ENCODE measurements at places on chromosomes 16 and 17. TPM values are rescaled to one million over a fixed set of nuclear protein-coding genes. Genes with fewer than 3 reads are reported as not detected.

The FNDC8 gene
- not detected for total RNA-seq

DNA sequence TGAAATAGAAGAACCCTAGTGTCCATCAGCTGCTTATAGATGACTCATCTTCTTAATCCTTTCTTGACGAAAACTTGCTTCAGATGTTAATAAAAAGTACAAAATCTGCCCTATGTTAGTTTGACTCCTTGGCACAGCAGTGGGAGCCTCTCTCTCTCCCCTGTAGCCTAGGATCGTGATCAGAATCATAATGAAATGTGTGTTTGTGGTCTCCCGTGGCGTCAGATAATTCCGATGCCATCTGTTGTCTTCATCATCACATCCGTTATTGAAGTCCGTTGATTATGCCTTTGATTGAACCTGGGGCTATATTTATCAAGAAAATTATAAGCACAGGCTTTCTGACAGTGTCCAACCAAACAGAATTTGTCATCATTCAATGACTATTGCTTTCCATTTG lies 102.5 kb downstream of the BMERB1 start:
- no peak overlapping the region for H3K27ac ChIP-seq
- H3K27me3 ChIP-seq = no peaks in the 10 kb centered on the region
- no peaks in the 10 kb centered on the region for H3K36me3 ChIP-seq
- peaks cover 4% of the 10 kb centered on the region for H3K4me1 ChIP-seq
- no peak for DNase-seq

- no peak overlapping the region for H3K4me3 ChIP-seq
- no peaks in the 10 kb centered on the region for H3K27me3 ChIP-seq
- no peaks in the 10 kb centered on the region for H3K4me1 ChIP-seq
- DNase-seq = no peak
- H3K27ac ChIP-seq = no peak overlapping the region
These were observed 622.6 kb upstream of the GOT2 start for GRCh38 chr16:59356709-59357108.

DNA sequence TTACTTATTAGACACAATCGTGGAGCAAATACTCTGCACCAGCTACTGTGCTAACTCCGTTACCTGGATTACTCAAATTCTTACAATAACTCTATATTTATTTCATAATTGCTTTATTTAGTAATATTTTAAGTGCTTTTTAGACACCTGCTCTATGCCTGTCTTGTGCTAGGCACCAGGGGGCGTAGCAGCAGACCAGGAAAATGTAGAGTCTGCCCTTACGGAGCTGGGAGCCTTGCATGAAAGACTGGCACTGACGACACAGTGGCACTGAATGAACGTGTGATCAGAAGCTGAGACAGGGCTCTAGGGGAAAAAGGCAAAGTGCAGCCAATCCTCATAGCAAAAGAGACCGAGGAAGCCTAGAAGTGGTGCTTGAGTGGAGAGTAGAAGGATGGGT lies 486.5 kb downstream of the CDH13 start:
- H3K4me1 ChIP-seq = no peaks in the 10 kb centered on the region
- no peak overlapping the region for H3K4me3 ChIP-seq
- no peaks in the 10 kb centered on the region for H3K36me3 ChIP-seq
- H3K27me3 ChIP-seq = peaks cover 7% of the 10 kb centered on the region
- no peak overlapping the region for H3K27ac ChIP-seq

DNA sequence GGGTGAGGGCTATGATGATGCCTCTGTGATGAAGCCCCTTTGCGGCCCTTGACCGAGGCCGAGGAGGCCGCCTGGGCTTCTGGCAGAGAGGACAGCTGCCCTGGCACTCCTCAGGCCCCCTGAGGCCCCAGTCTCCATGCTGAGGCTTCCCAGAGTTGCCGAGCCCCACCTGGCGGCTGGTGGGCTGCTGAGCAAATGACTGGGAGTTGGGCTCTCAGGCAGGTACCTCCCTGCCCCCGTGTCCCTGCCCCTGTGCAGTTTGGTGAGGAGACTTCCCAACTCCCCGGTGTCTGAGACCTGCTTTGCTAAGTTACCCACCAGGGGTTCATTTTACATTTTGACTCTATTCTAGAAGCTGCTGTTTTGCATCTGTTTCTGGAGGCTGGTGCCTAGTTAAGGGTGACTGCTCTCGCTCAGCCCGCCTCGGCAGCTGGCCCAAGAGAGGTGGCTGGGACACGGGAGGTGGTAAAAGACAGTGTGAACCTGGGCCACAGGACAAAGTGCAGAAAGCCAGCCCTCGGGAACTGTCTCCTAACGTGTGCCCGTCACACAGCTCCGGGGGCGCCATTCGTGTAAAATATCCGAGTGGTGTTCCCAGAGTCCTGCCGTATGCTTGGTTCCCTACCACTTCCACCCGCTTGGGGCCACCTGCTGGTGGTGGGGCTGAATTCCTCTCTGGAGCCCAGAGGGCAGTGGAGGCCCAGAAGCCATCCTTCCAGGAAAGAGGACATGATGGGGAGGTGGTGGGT lies 134.5 kb downstream of the RAB11FIP4 start:
- H3K27ac ChIP-seq = no peak overlapping the region
- no peaks in the 10 kb centered on the region for H3K27me3 ChIP-seq
- no peak overlapping the region for H3K4me3 ChIP-seq
- peaks cover 27% of the 10 kb centered on the region for H3K36me3 ChIP-seq
- no peaks in the 10 kb centered on the region for H3K4me1 ChIP-seq
- DNase-seq = no peak

DNA sequence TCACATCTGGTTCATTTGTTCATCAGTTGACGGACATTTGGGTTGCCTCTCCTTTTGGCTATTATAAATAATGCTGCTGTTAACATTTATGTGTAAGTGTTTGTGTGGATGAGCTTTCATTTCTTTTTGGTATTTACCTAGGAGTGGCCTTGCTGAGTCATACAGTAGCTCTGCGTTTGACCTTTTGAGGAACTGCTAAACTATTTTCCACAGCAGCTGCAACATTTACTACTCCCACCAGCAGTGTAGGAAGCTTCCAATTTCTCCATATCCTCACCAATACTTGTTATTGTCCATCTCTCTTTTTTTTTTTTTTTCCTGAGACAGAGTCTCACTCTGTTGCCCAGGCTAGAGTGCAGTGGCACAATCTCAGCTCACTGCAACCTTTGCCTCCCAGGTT lies 20.7 kb upstream of the PLCG2 start:
- peaks cover 3% of the 10 kb centered on the region for H3K27me3 ChIP-seq
- no peak for DNase-seq
- no peak overlapping the region for H3K27ac ChIP-seq
- no peak overlapping the region for H3K4me3 ChIP-seq

DNA sequence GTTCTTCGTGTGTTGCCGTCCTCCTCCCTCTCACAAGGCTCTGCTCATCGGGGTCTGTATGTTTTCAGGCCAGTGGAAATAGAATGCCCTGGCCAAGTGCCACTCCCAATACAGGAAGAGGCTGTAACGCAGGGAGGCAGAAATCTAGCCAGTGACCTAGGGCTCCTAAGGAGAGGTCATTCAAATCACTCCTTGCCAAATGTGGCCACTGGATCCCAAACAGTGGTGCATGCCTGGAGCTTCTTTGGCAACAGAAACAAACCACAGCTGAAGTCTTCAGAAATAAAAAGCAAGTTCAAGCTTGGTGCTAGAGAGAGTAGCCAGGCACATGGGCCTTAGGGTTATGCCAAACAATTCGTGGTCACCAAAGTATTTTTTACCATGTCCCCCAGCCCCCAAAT lies 66.1 kb downstream of the SMG6 start:
- H3K27me3 ChIP-seq = no peaks in the 10 kb centered on the region
- no peak overlapping the region for H3K4me3 ChIP-seq
- no peak overlapping the region for H3K27ac ChIP-seq
- no peak for DNase-seq
- peaks cover 28% of the 10 kb centered on the region for H3K36me3 ChIP-seq

DNA sequence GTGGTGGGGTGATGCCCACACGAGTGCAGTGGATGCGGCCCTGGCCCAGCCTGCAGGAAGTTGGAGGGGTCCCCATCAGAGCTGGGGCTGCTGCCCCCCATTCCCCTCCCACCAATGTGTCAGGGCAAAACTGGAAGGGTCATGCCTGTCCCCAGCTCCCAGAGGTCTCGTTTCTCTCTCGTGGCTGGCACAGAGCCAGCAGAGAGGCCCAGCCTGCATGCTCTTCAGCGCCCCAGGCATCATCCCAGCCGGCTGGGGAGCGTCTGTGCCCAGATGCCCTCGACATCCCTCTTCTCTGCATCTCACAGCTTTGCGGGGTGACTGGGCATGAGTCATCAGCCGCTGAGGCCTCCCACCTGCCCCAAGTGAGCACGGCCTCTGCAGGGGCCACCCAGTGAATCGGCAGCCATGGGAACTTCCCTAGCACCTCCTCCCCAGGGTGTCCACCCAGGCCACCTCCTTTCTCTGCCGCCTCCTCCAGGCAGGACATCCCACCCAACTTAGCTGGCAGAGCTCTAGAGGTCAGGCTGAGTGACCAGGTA lies 9.8 kb upstream of the CSNK1D start:
- no peaks in the 10 kb centered on the region for H3K36me3 ChIP-seq
- peaks cover 43% of the 10 kb centered on the region for H3K4me1 ChIP-seq
- no peak overlapping the region for H3K4me3 ChIP-seq
- no peaks in the 10 kb centered on the region for H3K27me3 ChIP-seq
- DNase-seq = peak; percentile 87
